ENCODE measurements at places on chromosomes 3 and 15. TPM values are rescaled to one million over a fixed set of nuclear protein-coding genes. Genes with fewer than 3 reads are reported as not detected.

Gene TMEM158
- total RNA-seq = 4.3 TPM

Gene TMC3
- total RNA-seq = not detected

Gene FAM98B
- 10.6 TPM for total RNA-seq

Gene SLC33A1
- total RNA-seq = 40.9 TPM

Measured in hair follicular keratinocyte (primary cell).